ENCODE measurements at places on chromosomes 1 and 21.

GRCh38 chr1:20964540-20965484 is 177.7 kb upstream of the HP1BP3 start:
- no peak for DNase-seq

GRCh38 chr1:68145418-68146126 is 86.8 kb downstream of the WLS start:
- no peak for DNase-seq

- DNase-seq = no peak
These were observed 27.4 kb upstream of the FOXD3 start for GRCh38 chr1:63294803-63295594.

DNA sequence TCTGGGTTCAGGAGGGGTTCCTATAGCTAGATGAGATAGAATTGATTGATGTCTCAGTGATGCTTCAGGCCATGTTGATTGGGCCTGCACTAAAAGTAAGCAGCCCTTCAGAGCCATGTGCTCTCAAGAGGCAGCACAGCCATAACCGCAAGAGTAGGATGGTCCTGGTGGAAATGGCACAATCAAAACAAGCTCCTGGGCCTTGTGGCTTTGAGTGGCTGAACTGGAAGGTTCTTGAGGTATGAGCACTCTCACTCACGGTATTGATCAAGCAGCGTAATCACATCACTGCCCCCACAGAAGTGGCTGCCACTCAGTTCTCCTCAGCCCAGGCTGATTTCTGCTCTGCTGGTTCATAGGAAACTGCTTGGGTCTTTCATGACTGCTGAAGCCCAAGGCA is 76.0 kb downstream of the DDR2 start:
- DNase-seq = no peak

DNA sequence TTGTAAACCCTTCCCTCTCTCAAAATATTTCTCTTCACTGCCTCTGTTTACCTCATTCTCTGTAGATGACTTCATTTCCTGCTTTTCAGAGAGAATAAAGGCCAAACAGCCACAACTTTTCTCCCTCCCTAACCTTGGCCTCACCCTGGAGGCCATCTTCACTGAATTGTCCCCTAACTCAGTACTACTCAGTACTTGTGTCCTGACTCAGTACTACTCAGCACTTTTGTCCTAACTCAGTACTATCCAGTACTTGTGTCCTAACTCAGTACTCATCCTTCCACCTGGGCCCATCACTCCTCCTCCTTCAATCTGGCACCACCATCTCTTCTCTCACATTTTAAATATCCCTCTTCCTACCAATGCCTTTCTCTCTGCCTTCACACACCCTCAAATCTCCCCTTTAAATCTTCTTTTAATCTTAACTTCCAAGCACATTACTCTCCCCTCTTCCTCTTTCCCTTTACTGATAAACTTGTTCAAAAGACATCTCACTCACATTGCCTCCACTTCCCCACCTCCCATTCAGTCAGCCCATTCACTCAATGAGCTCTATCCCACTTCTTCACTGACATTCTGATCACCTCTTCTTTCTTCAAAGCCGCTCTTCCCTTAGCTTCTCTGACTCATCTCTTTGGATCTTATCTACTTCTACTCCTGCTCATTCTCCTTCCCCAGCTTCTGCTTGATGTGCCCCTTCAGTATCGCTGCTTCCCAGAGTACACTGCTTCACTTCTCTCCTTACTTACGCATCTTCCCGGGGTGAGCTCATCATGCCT is 121.4 kb downstream of the RNF220 start:
- DNase-seq = no peak

GRCh38 chr1:108121358-108122143 is 78.6 kb downstream of the SLC25A24 start:
- no peak for DNase-seq

- no peak for DNase-seq
These were observed 25.0 kb downstream of the PLXNA2 start for GRCh38 chr1:208219098-208219658.

DNA sequence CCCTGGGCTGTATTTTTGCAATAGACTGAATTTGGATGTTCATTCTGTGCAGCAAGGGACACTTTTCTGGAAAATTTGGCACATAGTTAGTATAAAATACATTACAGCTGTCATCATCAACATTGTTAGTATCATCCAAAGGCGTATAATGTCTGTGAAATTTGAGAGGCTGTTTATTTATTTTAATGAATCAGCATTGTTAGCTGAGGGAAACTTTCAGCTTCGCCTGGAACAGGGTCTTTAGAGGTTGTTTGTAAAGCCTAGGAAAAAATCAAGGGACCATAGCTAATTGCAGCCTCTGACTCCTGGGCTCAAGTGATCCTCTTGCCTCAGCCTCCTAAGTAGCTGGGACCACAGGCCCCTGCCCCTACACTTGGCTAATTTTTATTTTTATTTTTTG is 106.8 kb upstream of the USP24 start:
- DNase-seq = no peak

GRCh38 chr1:182527680-182528079 is 61.4 kb downstream of the RNASEL start:
- no peak for DNase-seq

GRCh38 chr1:71817028-71817427 is 465.3 kb downstream of the NEGR1 start:
- DNase-seq = no peak

- no peak for DNase-seq
These were observed 86.7 kb upstream of the USP24 start for GRCh38 chr1:55301912-55302311.

- DNase-seq = no peak
These were observed 163.3 kb downstream of the BRINP2 start for GRCh38 chr1:177333936-177334595.

DNA sequence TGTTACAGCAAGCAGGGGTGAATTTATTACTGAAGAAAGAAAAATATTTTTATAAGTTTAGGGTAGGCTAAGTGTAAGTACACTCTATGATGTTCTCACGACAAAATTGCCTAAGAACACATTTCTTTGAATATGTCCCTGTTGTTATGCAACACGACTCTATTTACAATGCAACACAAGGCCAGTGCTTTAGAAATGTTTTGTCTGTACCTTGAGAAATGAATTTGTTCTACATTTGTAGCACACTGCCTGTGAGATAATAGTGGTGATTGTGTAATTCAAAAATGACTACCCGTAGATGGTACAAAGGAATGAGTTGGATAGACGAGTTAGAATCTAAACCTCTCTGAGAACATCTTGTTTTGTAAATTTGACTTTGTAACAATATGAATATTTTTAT is 63.7 kb upstream of the IGSF5 start:
- DNase-seq = no peak

DNA sequence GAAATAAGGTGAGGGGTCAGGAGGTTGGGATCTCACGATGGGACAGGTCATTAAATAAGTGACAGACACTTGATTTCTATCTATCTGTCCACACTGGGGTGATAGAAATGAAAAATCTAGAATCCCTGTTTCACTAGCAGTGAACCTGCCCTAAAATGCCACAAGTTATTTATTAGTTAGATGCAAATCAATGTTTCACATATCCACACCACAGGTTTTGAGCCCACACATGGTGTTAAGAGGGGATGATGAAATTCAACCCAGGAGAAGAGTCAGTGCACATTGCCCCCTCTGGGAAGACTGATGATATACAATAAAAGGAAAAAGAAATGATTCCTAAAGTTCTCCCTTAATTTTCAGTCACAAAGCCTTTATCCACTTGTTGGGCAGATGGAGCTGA is 10.1 kb upstream of the NTPCR start:
- no peak for DNase-seq

DNA sequence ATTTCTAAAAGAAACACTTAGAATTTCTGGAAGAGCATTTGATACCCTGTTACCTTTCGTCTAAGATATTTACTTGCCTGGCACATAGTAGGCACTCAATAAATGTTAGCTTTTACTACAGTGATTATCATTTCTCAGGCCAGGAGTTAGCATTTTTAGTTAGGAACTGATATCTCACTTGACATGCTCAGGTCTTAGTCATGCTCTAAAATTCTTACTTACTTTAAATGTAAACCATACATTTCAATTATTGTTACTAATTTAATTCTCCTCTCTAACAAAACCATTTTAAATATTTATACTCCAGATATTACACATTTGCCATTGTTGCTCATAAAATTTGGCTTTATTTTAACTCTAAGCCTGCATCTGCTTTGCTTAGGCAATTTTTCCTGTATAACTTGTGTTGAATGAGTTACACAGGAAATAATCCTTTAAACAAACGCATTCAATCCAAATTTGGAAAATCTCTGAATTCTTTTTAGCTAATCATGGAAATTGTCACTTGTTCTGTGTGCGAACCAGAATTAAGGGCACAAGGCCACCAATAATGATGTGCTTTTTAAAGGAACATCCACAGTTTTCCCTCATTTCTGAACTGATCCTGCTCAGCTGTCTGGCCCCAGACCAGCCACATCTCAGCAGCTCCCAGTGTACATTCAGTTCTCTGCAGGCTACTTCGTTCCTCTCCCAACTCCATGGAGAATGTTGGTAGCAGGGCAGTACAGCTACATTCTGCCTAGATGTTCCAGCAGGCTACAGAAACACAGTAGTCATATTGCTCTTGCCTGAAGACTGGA is 15.6 kb downstream of the NIBAN1 start:
- no peak for DNase-seq

GRCh38 chr1:151311011-151311410 is 16.2 kb downstream of the PI4KB start:
- DNase-seq = peak; percentile 64

DNA sequence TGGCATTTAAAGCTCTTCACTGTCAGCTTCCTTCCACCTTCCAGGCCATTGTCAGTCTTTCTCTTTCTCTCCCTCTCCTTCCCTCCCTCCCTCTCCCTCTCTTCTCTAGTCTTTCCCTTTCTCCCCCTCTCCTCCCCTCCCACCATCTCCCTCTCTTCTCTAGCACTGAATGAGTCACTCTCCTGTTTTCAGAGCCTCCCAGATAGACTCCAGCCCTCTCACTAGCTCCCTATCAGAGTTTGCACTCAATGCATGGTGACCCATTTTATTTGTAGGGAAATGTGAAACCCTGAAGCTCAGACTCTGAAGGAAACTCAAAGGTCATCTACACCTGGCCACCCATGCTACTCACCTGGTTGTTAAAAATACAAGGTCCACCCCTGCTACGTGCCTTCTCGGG is 4.4 kb upstream of the MATN1 start:
- peak; percentile 41 for DNase-seq

DNA sequence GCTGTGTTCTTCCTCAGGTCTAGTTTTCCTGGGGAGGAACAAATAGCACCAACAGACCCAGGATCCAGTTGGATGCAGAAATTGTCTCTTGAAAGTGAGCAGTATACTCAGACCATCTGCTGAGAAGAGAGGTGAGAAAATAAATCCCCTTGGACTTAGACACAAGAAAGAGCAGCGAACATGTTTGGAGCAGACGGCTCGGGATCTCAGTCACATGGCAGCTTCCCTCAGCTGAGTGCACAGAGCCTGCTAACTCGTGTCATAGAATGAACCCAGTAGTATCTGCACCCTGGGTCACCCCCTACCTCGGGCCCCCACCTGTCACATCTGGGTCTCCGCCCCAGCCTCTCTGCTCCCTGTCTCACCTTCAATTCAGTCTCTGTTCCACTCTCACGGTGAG is 115.6 kb downstream of the CCDC185 start:
- DNase-seq = no peak

All from hematopoietic multipotent progenitor cell treated with erythropoietin and hydrocortisone succinate and interleukin-3 and kit ligand, for 17 days (in vitro differentiated cells).